ENCODE measurements at places on chromosomes 4 and X.

DNA sequence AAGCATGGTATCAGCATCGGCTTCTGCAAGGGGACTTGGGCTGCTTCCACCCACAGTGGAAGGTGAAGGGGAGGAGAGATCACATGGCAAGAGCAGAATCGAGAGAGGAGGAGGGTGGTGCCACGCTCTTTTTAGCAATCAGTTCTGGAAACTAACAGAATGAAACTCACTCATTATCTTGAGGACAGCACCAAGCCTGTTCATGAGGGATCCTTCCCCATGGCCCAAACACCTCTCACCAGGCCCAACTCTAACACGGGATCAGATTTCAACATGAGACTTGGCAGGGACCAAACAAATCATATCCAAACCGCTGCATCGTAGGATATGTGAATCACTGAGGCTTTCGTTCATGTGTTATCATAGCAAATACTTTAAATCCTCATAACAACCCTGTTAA is 125.5 kb downstream of the GPC3 start:
- no peak for DNase-seq

- no peak for DNase-seq
Observed at GRCh38 chr4:114423582-114423981, 175.0 kb upstream of the UGT8 start.

DNA sequence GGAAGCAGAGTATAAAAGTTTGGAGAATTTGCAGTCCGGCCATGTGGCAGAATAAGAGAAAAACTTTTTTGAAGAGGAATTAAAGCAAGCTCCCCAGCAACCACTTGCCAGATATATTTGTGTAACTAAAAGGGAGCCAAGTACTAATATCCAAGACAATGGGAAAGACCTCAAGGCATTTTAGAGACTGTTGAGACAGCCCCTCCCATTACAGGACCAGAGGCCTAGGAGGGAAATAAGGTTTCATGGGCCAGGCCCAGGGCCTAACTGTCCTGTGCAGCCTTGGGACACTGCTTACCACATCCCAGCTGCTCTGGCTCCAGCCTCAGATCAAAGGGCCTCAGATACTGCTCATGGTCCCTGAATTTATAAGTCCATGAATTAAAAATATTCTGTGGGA is 659.4 kb downstream of the PCDH19 start:
- DNase-seq, result no peak

DNA sequence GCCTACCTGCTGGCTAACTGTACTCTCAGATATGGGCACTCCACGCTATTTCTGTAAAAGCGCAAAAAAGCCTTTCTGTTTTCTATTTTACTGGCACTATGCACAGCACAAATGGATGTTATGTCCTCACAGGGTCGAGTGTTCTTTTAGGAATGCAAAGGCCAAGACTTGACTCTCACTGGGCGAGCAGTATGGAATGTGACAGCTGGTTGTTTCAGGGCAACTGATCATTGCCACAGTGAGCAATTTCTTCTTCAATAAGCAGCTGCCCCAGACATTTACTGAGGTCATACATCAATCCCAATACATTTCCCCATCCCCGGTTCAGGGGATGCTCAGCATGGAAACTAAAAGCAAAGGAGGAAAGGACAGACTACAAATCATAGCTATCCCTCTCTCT is 58.2 kb downstream of the PDE5A start:
- DNase-seq, result no peak

- no peak for DNase-seq
Observed at GRCh38 chr4:54719378-54719777, 61.6 kb downstream of the KIT start.

DNA sequence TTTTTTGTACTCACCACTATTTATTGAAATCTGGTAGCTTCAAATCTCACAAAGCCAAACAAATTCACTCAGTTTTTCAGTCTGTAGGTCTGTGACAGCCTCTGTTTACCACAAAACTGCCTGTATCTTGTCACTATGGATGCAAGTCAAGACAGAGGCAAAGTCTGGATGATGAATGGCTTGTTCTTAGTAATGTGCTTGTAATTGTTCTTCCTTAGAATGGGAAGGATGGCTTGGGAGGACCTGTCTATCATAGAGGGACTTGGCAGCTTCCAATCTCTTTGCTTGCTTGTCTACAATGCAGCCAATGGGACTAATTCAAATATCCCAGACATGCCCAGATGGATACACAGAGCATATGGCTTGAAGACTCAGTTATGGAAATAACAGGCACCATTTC is 141.2 kb upstream of the SCML1 start:
- DNase-seq, result no peak

GRCh38 chrX:53743244-53743643 is 56.7 kb upstream of the HUWE1 start:
- DNase-seq, result no peak

- no peak for DNase-seq
Observed at GRCh38 chr4:122500852-122501501, 44.5 kb upstream of the IL2 start.

DNA sequence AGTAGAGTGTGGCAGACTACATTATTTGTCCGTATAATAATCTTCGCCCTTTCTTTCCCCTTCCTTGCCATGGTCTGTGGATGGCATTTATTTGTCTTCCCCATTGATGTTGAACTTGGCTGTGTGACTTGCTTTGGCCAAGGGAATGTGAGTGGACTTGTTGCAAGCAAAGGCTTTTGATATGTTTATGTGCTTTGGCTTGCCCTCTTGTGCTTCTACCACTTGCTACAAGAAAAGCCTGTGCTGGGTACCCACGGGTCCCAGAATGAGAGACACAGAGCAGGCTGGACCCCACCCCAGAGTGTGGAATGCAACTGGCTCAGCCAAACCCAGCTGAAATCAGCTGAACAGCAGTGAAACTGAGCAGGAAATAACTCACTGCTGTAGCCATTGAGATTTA is 63.0 kb downstream of the FAM184B start:
- DNase-seq, result no peak

DNA sequence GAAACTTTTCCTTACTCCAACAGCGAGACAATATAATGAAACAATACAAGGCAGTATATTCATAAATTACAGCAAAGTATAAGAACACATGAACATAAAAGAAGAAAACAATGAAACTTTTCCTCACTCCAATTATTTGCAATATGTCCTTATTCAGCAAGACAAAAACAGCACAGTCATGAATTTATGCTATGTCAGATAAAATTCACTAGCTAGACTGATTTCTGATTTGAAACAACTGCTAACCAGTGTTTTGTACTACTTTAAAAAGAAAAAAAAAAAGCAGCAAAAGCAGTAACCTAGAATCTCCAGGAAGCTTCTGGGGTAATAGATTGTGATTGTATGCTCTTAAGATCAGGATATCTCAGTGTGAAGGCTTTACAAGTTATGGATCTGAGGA is 45.2 kb upstream of the UNC5C start:
- DNase-seq, result no peak

- no peak for DNase-seq
Observed at GRCh38 chrX:44017676-44018075, 44.5 kb upstream of the NDP start.

DNA sequence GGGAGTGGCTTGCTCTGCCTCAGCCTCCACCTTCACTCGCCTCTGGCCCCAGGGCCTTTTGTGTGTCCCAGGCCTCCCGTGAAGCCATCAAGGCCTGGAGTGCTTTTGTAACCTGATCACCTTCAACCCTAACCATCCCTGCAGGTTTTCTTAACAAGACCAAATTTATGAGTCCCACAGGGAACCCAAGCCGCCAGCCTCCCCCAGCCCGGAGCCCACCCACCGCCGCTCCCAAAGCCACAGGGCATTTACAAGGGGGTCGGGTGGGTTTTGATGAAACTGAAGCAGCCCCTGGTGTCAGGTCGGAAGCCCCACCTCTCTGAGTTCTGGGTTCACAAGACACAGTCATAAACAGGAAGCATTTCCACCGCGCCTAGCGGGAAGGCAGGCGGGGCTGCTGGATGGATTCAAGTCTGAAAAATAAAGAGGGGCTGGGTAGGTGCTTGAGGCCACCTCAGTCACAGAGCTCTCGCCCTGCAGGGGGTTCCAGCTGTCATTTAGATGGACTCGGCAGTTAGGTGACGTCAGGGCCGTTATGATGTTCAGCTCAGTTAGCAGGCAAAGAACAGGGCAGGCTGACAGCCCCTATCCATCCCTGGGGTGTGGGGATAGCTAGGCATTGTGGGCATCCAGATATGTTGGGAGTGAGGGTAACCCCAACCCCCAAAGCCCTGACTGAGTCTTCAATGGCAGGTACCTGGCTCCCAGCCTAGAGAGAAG is 128.5 kb downstream of the BCOR start:
- no peak for DNase-seq

- DNase-seq, result no peak
Observed at GRCh38 chr4:18113710-18114331, 92.3 kb upstream of the LCORL start.

- no peak for DNase-seq
Observed at GRCh38 chr4:51835855-51836254, 7.1 kb upstream of the DCUN1D4 start.

DNA sequence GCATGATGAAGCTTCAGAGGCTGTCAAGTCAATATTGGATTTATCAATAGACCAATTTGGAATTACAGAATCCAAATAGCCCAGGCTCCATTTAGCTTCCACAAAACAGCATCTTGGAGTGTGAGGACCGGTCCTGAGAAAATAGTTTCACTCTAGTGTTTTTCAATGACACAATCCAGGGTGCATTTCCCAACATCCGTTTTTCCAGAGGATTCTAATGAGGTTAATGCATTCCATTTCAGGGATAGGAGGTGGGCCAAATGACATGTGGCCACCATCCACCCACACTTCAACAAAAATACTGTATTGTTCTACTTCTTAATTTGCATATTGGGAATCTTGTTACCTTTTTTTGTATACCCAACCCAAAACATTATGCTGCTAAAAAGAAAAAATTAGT is 229.8 kb upstream of the LDB2 start:
- DNase-seq, result no peak

- DNase-seq, result no peak
Observed at GRCh38 chr4:173025131-173025530, 143.5 kb upstream of the GALNT7 start.

DNA sequence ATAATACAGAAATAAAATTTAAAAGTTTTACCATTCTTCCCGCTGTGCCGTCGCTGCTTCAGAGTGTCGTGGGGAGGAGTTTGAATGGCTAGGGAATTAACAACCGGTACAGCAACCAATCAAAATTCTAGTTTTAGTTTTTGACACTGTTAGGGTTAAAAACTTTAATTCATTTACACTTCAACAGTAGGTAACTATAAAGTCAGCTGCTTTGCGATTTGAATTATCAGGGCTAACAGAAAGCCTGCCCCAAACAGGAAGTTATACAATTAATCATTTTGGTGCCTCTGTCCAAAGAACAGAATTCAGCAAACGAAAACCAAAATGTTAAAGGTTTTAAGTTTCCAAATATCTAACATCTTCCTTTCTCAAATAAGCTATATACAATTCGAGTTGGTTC is 2.3 kb downstream of the HNRNPD start:
- DNase-seq, result no peak

GRCh38 chr4:125267630-125268029 is 47.1 kb upstream of the FAT4 start:
- DNase-seq, result no peak

GRCh38 chr4:40986375-40986774 is 228.0 kb downstream of the APBB2 start:
- DNase-seq, result no peak

DNA sequence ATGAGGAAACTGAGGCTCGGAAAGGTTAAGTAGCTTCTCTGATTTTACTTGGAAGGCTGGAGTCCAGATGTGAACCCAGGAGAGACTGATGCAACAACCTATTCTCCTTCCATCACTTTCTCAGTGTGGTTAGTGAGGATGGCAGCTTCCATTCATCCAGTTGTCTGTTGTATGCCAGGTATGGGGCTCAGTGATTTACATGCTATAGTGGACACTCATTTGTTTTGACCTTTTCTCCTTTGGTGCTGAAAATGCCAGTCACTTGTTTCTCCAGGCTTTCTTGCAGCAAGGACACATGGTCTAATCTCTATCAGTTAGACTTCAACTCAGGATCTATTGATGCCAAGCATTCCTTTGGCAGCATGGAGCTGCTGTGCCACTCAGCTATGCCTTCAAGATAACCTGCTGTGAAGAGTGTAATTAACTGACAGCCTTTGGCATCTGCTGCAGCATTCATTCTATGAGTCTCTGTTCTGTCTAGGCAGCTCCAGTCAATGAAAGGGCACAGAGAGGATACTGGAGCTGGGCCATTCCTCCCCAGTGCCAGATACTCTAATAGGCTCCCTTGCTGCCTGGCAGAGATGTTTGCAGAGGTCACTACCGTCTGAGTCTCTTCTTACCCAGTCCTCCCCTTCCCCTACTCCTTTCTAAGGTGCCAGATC is 11.0 kb upstream of the CWH43 start:
- no peak for DNase-seq

- no peak for DNase-seq
Observed at GRCh38 chrX:29617276-29617675, 598.1 kb upstream of the MAGEB2 start.

GRCh38 chrX:105120463-105120862 is 100.0 kb downstream of the TEX13A start:
- no peak for DNase-seq

GRCh38 chr4:144645631-144646522 is at the start of gene HHIP:
HHIP (plus strand) TSS chr4:144646156; CDS start chr4:144646676, 520 bp downstream.
- no peak for DNase-seq

GRCh38 chr4:1624519-1624910 is 59.6 kb downstream of the FAM53A start:
- no peak for DNase-seq

- DNase-seq, result no peak
Observed at GRCh38 chr4:68572653-68573170, 3.4 kb downstream of the UGT2B17 start.

GRCh38 chrX:145716226-145716625 is 101.4 kb upstream of the SLITRK2 start:
- DNase-seq, result no peak

DNA sequence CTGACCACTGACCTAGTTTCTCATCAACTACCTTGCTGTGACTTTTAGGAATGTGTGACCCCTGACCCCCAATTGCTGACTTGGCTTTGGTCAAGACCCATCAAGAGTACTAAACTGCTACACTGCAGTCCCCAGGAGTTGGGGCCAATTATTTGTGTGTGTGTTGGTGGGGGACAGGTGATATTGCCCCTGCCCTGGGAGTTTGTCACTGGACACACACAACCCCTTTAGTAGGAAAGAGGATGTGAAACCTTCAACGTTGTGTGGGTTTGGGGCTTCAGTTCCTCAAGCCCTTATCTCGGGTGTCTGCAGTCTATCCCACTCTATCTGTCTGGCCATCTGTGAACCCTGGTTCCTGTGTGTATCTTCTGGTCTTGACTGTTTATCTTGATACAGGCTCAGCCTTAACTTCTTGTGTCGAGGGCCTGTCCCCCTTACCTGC is 6.5 kb downstream of the SASH3 start:
- no peak for DNase-seq

DNA sequence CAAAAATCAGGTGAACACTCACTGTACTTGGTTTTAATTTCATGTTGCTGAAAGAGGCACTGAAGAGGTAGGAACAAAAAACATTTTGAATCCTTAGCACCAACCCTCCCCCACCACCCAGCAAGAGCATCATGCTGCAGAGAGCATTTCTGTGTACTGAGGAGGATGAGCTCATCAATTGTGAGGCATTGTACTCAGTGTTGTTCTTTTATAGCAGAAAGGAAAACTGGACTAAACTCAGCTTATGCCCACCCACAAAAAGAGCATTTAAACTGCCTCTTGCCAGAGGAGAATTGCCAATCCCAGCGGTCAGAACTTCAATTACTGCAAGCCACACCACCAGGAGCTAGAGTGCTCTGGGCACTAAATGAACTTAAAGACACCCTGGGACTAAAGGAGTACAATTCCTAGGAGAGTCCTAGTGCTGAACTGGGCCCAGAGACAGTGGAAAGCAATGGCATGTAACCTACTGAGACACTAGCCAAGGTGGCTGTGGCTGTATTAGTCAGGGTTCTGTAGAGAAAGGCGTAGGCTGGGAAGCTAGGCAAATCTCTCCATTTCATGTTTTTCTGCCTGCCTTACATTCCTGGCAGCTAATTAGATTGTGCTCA is 280.7 kb upstream of the KLHL4 start:
- DNase-seq, result no peak

All from activated CD4-positive, alpha-beta T cell treated with anti-CD3 and anti-CD28 coated beads for 24 hours (primary cell).